ENCODE measurements at places on chromosomes 13 and 19. TPM values are rescaled to one million over a fixed set of nuclear protein-coding genes. Genes with fewer than 3 reads are reported as not detected.

RASAL3 gene
- not detected for total RNA-seq

KLK12 gene
- total RNA-seq, result not detected

NAPSA gene
- not detected for total RNA-seq

SIGLEC8 gene
- not detected for total RNA-seq

ADGRE2 gene
- not detected for total RNA-seq

GRK1 gene
- total RNA-seq, result not detected

KLF1 gene
- not detected for total RNA-seq

SHISA7 gene
- total RNA-seq, result not detected

ERICH4 gene
- not detected for total RNA-seq

KL gene
- total RNA-seq, result 0.81 TPM

CEACAM4 gene
- not detected for total RNA-seq

CYP4F2 gene
- total RNA-seq, result not detected

KLHL26 gene
- 5.2 TPM for total RNA-seq

FAM98C gene
- 11.9 TPM for total RNA-seq

PPM1N gene
- total RNA-seq, result 0.99 TPM

ADGRE3 gene
- total RNA-seq, result not detected

SOX1 gene
- not detected for total RNA-seq

CYP4F12 gene
- not detected for total RNA-seq

SLC39A3 gene
- total RNA-seq, result 28.4 TPM

HRC gene
- not detected for total RNA-seq

KLK14 gene
- total RNA-seq, result not detected

ZNF700 gene
- total RNA-seq, result 7.9 TPM

ATP5F1D gene
- total RNA-seq, result 55.6 TPM

PCID2 gene
- 55.0 TPM for total RNA-seq

ZNF221 gene
- total RNA-seq, result 8.7 TPM

AXL gene
- total RNA-seq, result 305 TPM

DMKN gene
- 63.0 TPM for total RNA-seq

TNFSF13B gene
- 5.6 TPM for total RNA-seq

S1PR4 gene
- total RNA-seq, result not detected
